ENCODE measurements at places on chromosomes 3 and 15.

DNA sequence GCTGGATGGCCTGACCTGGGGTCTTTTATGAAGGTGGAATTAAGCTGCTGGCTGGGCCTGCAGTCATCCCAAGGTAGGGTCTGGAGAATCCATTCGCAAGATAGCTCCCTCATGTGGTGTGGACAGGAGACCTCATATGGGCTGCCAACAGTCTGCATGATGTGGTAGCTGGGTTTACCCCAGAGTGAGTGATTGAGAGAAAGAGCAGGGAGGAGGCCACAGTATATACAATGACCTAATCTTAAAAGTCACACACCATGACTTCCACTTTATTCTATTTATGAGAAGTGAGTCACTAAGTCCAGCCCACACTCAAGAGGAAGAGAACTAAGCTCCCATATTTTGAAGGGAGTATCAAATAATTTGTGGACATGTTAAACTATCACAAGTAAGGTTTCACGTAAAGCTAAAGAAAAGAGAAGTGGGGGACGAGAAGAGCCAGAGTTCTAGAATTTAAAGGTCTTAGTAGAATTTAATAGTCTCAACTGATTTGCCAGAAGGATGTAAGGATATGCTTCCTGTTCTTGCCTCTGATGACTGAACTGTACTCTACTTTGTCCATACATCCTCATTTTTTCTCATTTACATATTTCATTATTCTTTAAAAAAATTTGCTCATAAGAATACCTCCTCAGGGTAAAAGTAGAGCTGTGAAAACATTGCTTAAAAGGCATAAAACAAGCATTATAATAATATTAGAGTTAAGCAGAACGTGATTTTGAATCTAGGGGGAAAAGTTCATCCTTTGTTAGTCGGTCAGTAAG lies 184.4 kb downstream of the PEX5L start:
- no peak for DNase-seq

DNA sequence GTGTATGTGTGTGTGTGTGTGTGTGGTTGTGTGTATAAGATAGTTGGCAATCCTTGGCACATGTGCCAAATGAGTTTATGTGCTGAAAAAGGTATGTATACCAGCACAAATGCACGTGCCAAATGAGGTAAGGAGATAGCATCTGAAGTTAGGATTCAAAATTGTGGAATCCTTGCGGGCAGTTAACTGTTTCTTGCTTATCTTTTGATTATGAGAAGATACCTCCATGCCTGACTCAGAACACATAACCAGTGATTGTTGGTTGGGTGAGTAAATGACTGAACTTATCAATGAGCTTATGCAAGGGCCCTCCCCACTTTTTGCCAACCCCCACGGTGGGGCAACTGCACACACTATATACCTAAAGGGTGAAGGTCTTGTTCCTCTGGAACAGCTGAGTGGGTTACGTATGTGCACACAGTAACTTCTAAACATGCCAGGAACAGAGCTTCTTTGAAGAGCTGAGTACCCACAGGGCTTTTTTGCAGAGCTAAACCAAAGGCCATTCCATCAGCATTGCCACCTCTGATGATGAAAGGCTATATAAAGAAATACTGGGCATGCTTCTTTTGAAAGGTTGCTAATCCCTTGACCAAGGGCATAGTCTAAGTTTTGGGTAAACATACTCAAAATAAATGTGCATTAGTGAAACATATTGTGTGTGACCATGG lies 60.1 kb downstream of the MEIS2 start:
- DNase-seq: no peak

- DNase-seq: no peak
Measured at GRCh38 chr15:29140475-29141307, 128.9 kb downstream of the NSMCE3 start.

DNA sequence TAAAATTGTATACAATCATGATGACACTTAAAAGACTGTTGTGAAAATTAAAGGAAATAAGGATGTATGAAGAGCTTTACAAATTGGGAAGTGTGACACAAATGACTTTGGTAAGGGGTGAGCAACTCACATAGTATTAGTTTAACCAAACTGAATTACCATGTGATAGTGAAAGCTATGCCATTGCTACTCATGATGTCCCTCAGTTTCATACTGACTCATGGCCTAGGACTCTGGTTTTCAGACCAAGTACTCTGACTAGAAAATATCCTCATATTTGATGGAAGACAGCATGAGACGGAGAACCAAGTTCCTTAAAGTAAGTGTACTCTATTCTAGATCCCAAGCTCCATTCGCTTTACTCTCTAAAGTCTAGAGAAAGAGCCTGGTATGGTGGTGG lies 203.2 kb upstream of the ICE2 start:
- no peak for DNase-seq

- no peak for DNase-seq
Measured at GRCh38 chr3:117666812-117667211, 957.2 kb downstream of the TUSC7 start.

GRCh38 chr15:81886080-81886479 lies 159.7 kb downstream of the MEX3B start:
- DNase-seq: no peak

DNA sequence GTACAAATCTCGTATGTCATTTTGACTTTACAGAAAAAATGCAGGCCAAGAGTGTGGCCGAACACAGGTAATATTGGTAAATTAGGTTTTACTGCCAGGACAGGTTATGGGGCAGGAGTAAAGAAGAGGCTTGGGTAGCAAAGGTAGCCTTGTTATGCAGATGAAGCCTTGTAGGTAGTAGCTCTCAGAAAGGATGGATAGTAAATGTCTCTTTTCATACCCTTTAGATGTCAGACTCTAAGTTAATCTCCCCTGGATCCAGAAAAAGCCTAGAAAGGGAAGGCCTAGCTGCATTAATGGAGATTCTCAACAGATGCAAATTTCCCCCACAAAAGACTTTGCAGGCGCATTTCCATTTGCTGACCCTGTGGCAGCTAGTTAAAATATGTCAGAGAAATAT lies 1445.1 kb upstream of the CADM2 start:
- no peak for DNase-seq

DNA sequence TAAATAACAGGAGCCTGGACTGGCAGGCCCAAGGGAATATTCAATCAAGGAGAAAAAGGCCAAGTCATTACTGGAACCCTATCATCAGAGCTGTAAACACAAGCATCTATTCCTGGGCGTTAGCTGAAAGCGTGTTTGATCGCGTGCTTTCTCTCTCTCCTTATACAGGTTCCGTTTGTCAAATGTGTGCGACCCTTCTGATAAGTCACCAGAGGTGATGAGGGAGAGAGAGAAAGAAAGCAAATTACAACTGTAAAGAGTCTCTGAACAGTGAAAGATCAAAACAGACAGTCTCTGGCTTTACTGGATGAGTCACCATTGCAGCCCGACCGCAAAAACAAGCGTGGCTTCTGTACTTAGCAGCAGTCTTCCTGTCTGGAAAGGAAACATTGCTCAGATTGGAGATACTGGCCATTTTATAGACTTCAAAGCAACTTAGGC lies 39.5 kb upstream of the TPRG1 start:
- DNase-seq: no peak

GRCh38 chr3:141469720-141470119 lies 17.1 kb upstream of the RASA2 start:
- no peak for DNase-seq

All from urinary bladder (tissue), 4 donors.